ENCODE measurements at places on chromosomes 11 and 22.

DNA sequence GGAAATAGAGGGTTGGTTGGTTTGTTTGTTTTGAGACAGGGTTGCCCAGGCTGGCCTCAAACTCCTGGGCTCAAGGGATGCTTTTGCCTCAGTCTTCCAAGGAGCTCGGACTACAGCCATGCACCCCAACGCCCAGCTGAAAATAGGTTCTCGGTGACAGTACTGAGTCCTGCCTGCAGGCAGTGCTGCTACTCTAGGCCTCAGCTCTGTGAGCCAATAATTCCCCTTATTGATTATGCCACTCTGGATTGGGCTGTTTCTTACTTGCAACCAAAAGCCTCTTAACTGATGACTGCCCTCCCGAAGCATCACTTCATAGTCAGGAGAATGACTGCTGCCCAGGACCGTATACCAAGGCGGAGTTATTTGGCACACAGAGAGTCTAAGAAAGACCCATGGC is 1.2 kb upstream of the C11orf16 start:
- DNase-seq, result no peak

- no peak for DNase-seq
Observed at GRCh38 chr11:44622721-44623258, 57.3 kb downstream of the CD82 start.

DNA sequence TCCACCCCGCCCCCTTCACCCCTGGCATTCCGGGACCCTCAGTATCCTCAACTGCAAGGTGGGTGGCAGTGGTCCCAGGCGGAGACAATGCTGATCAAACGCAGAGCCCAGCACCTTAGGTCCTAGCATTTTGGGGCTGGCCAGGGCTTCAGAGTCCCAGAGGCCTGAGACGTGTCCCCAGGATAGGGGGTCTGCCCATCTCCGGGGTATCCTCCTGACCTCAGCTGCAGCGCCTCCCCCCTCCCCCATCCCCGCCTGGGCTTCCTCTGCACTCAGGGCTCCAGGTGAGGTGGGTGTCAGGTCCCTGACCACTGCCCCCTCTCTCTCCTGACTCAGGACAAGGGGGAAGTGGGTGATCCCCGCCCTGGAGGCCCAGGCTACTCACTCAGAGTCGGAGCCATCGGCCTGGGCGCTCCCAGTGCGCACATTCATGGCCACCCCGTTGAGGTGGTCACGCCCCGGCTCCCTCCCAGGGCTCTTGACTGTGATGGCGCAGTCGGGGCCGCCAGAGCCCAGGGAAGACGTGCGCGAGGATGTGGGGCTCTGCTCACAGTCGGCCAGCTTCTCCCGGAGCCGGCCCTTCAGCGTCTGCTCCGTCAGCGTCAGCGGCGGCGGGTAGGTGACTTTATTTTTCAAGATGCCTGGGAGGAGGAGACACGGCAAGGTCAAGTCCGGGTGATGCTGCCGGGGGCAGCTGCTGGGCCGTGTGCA is 28.3 kb downstream of the TRMU start:
- no peak for DNase-seq

DNA sequence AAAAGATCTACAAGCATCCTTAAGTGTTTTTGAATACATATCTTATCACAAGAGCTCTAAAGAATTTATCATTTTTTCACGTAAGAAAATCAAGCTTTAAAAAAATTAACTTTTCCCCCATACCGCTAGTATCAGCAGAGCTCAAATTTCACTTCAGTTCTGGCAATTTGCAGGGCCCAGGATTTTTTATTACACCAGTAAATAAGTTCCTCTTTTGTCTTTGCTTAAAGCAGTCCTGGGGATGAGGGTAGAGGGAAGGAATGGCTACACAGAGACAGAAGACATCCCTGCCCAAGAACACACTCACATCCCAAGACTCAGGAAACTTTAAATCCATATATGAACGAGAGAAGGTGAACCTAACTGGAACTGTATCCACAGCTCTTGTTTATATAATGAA is 22.6 kb upstream of the SORL1 start:
- no peak for DNase-seq

DNA sequence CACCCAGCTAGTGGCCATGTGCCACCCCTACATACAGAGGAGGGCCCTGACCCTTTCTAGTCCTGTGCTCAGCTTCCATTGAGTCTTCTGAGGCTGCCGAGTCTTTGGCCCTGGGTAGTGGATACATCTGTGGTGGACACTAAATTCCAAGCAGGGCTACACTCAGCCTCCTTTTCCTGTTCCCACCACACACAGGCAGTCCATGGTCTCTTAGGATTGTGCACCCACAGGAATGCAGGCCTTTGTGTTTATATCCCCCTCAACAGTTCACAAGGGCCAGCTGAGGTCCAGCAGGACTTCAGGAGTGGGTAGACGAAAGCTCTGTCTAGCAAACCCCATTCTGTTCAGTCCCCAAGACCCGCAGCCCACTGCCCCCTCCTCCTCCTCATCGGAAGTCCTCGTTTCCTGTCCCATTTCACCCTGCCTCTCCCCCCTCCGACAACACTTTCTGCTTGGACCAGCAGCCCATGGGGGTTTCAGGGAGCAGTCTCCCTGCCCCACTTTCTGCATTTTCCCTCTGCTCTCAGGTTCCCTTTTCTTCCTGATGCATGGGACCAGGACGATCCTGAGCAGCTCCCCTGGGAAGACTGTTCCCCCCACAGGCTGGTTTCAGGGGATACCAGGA is 91.8 kb downstream of the SWAP70 start:
- peak; percentile 87 for DNase-seq

- no peak for DNase-seq
Observed at GRCh38 chr22:39300186-39300830, 19.1 kb downstream of the RPL3 start.

GRCh38 chr11:133946541-133947318 is 10.0 kb downstream of the IGSF9B start:
- no peak for DNase-seq

GRCh38 chr11:73158356-73159051 is 16.4 kb upstream of the FCHSD2 start:
- peak; percentile 36 for DNase-seq

- no peak for DNase-seq
Observed at GRCh38 chr22:48960576-48960975, 867.1 kb downstream of the BRD1 start.

GRCh38 chr11:58227956-58228615 is 632 bp downstream of the OR10Q1 start:
- no peak for DNase-seq

DNA sequence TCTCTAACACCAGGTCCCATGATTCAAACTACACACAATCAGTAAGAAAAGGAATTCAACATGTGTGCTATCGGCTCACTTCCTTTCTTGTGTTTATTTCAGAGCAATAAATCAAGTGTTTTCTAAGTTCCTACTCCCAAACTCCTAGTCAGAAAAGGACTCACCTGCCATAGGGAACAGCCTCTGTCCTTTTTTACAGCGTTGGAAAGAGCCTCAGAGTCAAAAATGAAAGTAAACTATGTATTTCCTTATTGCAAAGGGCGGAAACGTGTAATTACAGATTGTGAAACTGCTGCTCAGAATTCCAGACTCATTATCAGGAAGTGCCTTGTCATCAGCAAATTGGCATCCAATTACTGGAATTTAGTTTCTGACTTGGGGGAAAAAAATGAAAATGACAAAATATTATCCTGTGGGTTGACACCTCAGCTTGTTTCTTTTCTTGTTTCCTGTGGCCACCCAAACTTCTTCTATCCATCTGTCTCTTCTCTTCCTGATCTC is at the start of gene CASP4:
TSS of gene CASP4 (minus strand) at position 220 of the 501 bp plus-strand sequence. CDS start at position 171, 49 bp downstream.
- peak; percentile 87 for DNase-seq

- DNase-seq, result no peak
Observed at GRCh38 chr11:93193731-93194130, 4.1 kb downstream of the SLC36A4 start.

GRCh38 chr11:128936606-128937251 is 5.9 kb downstream of the TP53AIP1 start:
- no peak for DNase-seq

DNA sequence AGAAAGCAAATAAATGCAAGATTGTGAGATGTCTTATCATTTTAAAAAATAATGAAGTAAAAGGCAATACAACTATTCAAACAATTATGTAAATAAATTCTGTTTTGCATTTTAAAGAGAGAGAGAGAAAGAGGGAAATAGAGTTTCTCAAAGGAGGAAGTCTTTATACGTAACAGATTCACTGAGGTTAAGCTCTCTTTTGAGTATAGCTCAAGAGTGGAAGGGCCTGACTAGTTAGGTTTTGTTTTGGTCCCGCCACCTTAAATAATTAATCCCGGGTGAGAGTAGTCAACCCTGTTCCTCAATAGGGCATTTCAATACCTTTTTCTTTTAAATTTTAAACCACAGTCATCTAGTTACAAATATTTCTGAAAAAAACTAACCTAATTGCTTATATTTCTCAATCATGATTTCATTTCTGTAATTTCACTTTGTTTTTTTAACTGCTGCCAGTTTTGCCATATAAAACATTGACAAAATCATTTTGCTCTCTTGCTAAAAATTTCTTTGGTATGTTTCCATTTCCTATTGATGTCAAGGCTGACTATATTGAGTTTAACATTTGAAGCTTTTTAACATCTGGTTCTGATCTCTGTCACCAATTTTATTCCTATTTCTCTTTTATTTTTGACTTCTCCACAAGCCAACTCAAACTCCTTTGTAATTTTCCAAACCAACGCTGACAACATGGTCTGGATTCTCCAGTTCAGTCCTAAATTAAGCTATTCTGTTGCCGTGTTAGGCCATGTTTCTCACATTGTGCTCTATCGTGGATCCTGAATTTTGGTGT is 10.3 kb downstream of the OR10D3 start:
- no peak for DNase-seq

- no peak for DNase-seq
Observed at GRCh38 chr11:92219476-92219875, 5.1 kb upstream of the FAT3 start.

- peak; percentile 13 for DNase-seq
Observed at GRCh38 chr22:25448435-25449051, 115.9 kb upstream of the GRK3 start.

- DNase-seq, result no peak
Observed at GRCh38 chr11:127066401-127067090, 66.0 kb upstream of the KIRREL3 start.

- DNase-seq, result no peak
Observed at GRCh38 chr22:47572443-47572842, 810.0 kb downstream of the TBC1D22A start.

GRCh38 chr22:20646415-20646814 is 127.5 kb upstream of the SERPIND1 start:
- no peak for DNase-seq

DNA sequence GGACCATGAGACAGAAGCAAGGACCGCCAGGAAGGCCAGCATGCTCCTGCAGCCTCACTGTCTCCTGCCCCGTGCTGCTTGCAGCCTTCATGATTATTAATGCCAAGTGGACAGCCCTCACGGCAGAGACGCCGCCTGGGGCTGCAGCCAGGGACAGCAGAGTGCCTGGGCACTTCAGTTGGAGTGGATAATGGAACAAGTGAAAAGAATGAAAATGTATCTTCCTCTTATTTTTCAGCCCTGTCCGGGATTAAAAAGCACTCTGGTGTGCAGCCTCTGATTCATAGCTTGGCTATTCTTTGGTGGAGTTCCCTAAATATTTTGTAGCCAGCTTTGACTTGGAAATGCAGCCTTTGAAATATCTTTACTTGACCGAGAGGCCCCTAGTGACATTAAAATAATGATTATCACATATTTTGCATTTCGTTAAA is 1404.2 kb downstream of the BRD1 start:
- DNase-seq, result peak; percentile 78

- no peak for DNase-seq
Observed at GRCh38 chr22:37231406-37232139, 12.5 kb downstream of the RAC2 start.

DNA sequence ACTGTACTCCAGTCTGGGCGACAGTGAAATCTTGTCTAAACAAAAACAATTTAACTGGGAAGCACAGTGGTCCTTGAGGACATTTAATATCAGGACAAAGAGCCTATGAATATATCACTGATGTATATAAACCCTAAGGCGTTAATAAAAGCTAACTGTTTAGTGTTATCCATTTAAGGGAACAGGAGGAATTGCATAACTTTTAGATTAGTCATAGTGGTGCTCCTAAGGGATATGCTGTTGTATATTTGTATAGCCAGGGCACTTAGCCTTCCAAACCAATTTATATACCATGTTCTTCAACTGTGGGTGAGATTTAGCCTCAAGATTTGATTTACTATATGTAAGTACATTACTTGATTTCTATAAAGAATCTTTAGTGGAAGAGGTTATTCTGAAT is 3.0 kb upstream of the CHEK1 start:
- peak; percentile 53 for DNase-seq

DNA sequence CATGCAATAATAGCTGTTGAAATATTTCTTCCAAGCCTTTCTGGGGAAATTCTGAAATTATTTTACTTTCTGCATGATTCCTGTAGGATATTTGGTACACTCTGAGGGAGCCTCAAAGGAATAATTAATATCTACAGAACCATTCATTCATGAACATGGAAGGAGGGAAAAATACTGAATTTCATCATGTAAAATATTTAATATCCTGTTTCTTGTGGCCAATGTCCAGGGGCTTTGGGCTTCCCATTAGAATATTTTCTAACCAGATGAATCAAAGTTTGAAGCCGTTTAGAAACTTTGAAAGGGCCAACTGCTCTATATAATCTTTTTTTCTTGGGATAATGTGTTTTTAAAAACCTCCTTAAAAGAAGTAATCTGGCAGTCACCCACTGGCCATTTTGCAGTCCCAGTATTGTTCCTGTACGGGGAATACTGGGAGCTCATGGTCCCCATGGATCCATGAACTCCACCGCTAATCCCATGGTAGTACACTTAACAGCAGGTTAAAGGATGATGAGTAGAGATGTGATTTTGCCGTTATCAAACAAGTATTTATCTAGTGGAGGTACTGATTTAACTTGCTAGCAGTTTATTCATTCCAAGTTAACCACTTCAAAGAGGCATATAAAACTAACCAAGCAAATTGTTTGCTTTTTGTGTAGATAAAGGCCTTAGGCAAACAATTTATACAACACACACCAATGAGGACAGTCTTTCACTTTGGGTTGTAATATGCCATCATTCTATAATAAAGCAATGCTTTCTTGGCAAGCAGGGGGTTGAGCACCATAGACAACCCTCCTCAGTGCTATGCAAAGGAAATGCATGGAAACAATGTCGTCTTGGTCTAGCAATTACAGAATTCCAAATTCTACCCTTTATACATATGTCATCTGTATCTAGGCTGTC is 34.5 kb upstream of the BLID start:
- DNase-seq, result no peak

- peak; percentile 80 for DNase-seq
Observed at GRCh38 chr11:93577286-93577685, 34.1 kb upstream of the SMCO4 start.

- DNase-seq, result no peak
Observed at GRCh38 chr11:119108146-119108856, 1.2 kb downstream of the C2CD2L start.

DNA sequence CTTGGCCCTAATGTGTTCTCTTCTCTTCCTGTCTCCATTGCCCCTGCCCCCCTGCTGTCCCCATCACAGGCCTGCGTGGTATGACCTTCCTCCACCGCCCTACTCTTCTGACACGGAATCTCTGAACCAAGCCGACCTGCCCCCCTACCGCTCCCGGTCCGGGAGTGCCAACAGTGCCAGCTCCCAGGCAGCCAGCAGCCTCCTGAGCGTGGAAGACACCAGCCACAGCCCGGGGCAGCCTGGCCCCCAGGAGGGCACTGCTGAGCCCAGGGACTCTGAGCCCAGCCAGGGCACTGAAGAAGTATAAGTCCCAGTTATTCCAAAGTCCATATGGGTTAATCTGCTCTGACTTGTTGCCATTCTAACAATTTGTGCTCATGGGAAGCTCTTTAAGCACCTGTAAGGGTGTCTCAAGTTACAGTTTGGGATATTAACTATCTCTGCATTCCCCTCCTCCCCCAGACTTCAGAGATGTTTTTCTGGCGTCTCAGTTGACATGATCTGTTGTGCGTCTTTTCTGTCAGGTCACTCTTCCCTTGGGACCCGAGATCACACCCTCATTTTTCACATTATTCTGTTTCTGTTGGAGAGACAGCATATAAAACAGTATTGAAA is 60.0 kb downstream of the COMMD9 start:
- DNase-seq, result no peak

All from fibroblast of skin of abdomen (primary cell).